ENCODE measurements at places on chromosomes 6 and 20.

DNA sequence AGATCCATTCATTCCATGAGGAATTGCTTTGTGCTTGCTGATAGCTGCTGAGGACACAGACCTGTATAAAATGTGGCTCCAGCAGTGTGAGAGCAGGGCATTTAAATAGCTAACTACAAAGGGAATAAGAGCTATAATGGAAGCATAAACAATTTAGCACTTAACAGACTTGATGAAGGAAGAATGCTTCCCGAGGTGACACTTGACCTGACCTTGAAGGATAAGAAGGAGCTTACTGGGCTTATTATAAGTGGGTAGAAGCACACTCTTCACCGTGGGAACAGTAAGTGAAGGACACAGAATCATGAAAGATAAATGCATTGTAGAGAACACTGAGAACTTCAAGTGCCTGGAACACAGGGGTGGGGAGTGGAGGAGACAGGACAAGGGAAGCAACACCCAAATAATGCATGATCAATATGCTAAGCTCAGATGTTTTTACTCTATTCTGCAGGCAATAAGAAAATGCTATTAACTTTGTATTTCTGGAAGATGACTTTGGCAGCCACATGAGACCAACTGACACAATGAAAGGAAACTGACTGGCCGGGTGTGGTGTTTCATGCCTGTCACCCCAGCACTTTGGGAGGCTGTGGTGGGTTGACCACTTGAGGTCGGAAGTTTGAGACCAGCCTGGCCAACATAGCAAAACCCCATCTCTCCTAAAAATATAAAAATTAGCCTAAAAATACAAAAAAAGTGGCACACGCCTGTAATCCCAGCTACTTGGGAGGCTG, 84.2 kb downstream of the EPB41L2 start:
- DNase-seq: no peak

- no peak for DNase-seq
Observed at GRCh38 chr6:34383161-34383631, 9.3 kb downstream of the NUDT3 start.

DNA sequence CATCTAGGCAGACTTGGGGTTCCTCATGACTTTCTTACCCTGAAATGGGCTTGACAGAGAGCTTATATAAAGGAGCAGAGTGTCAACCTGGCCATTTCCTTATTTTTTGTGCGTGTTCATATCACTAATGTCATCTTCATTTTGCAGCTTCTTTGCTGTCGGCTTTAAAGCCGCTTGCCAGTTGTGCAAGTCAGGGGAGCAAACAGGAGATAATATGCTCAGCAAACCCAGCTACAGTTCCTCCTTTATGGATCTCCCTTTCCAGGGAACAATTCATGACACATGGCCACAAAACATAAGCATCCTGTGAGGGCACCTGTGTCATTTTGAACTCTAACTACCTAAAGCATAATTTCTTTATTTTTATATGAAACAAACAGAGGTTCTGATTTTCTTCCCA, 6.5 kb upstream of the TUBB2B start:
- no peak for DNase-seq

- DNase-seq: no peak
Observed at GRCh38 chr6:139699335-139699734, 324.9 kb upstream of the CITED2 start.

- no peak for DNase-seq
Observed at GRCh38 chr6:15020119-15020770, 225.6 kb upstream of the JARID2 start.

DNA sequence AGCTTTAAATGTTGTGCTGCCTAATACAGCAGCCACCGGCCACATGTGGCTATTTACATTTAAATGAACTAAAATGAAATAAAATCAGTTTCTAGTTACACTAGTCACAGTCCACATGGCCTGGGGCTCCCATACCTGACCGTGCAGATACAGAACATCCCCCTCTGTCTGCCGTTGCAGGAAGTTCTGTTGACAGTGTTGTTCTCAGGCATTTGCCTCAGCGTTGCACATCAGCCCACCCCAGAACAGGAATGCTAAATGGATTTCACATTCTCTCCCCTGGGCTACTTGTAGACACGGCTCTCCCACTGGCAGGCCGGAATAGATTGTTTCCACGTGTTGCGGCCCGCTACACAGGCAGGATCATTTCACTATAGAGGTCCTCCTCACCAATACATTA, 26.3 kb downstream of the JAG1 start:
- DNase-seq: no peak
